Activated T-cell treated with anti-CD3 and anti-CD28 coated beads for 1 hour (primary cell): ENCODE measurements at places on chromosomes 5 and 9.

DNA sequence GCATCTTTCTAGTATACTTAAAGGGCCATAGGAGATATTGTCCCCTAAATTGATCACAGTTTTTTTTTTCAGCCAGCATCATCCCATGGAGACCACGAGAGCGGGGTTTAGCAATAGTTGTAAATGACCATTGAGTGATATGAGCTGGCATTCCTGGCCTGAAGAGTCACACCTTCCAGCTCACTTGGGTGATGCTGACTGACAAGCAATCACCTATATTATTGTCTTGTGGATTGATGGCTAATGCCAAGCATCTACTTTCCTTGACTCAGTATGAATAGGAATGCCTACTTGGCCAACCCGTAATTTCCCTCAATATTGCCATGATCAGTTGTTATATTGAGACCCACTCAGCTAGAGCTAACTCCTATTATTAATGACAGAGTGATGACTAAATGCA, 70.5 kb downstream of the ADAMTSL1 start:
- DNase-seq, result no peak

GRCh38 chr9:136927343-136928271, 16.9 kb downstream of the FBXW5 start:
- DNase-seq, result no peak

DNA sequence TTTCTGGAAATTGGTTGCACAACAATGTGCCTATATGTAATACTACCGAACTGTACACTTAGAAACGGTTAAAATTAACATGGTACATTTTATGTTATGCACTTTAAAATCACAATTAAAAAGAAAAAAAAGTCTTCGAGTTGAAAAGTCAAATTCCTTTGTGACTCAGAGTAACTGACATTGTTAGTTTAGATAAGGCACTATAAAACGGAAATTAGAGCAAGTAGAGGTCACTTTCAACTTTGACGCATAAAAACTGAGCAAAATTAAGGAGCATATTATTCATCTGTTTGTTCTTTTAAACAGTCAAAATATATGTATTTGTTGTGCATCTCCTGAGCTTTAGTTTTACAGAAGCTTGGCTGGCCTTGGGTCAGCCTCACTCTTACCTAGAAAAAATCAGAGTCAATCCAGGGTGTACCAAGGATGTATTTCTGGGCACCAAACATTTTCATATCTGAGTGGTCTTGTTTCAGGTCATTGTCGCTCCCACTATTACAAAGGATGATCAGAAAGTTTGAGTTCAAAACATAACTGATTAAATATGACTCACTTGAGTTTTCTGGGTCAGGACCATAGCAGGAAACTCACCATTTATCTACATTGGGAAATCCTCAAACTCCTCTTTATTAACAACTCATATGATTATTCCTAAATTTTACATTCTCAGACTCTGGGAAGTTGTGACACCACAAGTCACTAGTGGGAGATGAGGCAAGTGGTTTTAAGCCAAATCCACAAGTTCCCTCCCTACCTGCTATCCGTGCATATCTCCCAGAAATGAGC, 160.6 kb downstream of the CCDC192 start:
- DNase-seq, result no peak

- no peak for DNase-seq
Observed at GRCh38 chr5:1918488-1919208, 35.9 kb upstream of the IRX4 start.

DNA sequence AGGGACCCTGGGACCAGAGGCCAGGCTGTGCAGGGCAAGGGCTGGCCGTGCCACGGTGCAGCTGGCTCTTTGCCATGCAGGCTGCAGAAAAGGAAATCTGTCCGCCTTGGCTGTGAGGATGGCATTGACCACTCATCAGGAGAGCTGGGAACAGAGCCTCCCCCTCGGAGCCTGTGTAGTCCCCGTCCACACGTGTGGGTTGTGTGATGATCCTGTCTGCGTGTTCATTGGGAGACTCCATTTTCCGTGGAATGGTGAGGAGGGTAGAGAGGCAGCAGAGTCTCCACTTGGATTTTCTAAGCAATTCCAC, 47.7 kb downstream of the EHMT1 start:
- no peak for DNase-seq

DNA sequence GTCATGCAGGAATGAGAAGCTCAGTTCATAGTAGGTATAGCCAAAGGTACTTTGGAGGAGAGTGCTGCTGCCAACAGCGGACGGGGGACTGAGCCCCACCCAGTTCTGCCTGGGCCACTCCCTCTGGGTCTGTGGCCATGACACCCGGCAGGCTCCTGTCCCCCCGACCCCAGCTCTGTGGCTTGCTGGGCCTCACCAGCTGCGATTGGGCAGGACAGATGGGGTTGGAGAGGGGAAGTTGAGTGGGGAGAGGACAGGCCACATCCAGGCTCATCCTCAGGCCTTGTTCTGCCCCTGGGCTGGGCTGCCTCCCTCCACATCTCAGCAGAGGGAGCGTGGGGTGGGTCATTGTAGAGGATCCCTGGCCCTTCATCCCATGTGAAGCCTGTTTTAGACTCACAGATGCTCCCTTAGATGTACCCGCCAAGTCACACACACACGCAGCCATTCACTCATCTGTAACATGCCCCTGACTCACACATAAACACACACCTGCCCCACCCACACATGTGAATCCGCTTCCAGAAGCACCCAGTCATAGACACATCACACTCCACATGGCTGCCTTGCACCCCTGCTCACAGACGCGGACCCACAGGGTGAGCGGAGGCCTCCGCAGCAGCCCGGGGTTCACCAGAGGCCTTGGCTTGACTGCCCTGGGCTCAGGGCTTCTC, 48.8 kb downstream of the NTNG2 start:
- DNase-seq, result no peak

DNA sequence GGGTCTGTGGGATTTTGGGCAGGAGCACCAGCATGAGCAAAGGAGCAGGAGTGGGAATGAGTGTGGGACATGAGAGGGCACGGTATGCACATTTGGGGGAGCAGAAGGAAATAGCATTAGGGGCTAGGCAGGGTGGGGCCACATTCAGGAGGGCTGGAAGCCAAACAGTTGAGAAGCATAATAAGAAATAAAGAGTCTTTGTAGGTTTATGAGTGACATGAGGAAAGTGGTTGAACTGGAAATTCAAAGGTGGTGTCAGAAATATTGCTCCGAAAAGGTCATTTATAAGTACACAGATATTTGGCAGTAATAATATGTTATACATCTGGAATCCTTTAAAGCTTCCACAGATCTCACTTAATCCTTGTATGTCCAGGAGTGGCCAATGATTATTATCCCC, 26.4 kb downstream of the ARHGEF28 start:
- no peak for DNase-seq

GRCh38 chr9:137828527-137829259, 48.9 kb upstream of the CACNA1B start:
- DNase-seq, result no peak

GRCh38 chr5:171609806-171610452, 175.7 kb upstream of the SMIM23 start:
- DNase-seq, result no peak

DNA sequence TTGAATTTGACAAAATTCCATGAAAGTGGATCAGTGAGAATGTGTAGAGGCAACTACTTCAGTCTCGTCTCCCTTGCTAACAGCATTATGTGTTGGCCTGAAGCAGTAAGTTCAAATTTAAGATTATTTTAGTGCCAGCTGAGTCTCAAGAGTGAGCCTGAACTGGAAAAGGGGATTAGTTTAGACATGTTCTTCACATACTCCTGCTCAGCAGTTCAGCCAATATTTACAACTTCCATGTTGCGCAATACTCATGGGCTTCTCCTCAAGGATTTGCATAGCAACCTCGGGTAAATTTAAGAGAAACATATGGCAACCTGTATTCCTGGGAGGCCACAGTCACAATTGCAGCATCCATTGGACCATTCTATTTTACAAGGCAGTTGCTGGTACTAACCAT, 553.8 kb downstream of the PTPRD start:
- DNase-seq, result no peak

DNA sequence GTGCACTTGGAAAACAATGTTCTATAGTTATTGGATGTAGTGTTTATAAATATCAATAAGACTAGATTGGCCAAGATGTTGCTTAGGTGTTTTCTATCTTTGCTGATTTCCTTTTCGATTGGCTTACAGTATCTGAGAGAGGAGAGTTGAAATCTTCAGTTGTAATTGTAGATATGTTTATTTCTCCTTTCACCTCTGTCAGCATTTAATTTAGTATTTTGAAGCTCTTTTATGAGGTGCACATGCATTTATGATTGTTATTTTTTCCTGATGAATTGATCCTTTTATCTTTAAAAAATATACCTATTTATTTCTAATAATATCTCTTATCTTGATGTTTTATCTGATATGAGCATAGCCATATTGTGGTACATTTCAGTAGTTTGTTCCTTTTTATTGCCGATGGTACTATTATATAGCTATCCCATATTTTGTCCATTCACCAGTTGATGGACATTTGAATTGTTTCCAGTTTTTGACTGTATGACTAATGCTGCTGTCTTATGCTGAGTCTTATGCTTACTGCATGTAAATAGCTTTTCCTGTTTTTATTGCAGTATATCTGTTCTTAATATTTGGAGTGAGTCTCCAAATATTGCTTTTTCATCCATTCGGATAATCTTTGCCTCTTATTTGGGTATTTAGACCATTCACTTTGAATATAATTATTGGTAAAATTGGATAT, 34.7 kb downstream of the ERCC6L2 start:
- DNase-seq, result no peak

DNA sequence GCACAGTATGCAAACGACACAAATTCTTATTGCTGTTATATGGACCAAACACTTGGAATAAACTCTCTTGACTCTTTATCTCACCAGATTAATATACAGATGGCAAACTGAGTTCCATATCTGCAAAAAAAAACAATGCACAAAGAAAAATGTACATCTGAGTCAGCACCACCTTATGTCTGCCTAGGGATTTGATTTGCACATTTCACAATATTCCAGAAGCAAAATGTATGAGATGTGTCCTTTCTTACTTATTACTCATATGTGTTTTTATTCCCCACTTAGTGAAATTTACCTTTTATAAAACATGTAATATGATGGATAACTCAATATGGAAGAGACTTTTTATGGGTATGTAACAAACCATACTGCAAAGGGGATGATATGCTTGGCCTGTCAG, 236.9 kb downstream of the GLIS3 start:
- no peak for DNase-seq

DNA sequence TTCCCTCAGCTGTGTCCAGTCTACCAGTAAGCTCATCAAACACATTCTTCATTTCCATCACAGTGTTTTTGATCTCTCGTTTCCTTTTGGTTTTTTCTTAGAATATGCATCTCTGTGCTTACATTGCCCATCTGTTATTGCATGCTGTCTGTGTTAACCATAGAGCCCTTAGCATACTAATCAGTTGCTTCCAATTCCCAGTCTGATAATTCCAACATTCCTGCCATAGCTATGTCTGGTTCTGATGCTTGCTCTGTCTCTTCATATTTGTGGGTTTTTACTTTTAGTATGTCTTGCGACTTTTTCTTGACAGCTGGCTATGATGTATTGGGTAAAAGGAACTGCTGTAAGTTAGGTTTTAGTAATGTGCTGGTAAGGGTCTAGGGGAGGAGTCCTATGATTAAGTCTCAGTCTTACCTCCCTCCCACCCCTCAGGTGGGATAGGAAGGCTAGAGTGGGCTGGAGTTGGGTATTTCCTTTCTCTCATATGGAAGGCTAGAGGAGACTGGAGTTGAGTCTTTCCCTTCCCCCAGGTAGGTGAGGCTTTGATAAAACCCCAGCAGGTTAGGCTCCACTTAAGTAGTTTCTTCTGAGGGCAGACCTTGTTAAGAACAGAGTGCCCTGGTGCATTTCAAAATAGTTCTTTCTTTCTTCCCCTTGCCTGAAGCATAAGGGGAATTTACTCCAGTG, 99.1 kb upstream of the RASGRF2 start:
- DNase-seq, result no peak

DNA sequence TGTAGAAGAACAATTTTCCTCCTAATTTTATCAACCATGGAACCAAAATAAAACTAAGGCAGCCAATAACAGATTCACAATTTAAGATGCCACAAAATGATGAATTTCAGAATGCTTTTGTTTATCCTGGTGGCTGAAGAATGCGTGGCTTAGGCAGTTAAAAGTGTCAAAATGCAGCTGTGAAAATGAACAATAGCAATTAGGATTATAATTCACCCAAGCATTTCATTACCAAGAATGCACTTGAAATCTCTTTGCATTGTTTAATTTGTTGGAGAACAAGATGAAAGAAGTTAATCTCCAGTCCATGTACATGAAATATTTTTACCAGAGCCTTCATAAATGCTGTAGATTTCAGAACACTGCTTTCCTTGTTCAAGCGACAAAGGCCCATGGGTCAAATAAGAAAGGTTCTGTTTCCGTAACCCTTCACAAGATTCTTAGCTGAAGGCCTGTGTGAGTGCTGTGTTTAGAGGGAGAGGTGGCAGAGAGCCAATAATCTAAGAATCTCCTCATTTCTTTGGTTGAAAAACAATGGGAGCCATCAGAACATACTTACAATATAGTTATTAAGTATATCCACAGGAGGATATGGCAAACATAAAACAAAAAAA, 39.3 kb downstream of the CLINT1 start:
- no peak for DNase-seq

GRCh38 chr5:172569861-172570558, 71.1 kb upstream of the NEURL1B start:
- DNase-seq, result no peak

DNA sequence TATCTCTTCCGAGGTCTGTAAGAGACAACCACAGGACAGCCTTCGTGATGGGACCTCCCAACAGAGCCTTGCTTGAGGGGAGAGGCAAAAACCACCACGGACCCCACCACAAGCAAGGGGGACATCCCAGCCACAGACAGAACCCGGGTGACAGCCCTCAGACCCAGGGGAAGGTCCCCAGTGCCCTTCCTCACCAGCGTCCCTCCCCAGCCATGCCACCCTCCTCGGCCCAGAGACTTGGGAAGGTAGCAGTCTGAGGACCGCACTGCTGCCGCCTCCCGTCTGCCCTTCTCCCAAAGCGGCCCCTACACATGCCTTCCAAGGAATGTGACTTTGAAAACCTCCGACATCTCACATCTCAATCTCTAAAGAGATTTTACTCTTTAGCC, 13.4 kb downstream of the IPPK start:
- no peak for DNase-seq

DNA sequence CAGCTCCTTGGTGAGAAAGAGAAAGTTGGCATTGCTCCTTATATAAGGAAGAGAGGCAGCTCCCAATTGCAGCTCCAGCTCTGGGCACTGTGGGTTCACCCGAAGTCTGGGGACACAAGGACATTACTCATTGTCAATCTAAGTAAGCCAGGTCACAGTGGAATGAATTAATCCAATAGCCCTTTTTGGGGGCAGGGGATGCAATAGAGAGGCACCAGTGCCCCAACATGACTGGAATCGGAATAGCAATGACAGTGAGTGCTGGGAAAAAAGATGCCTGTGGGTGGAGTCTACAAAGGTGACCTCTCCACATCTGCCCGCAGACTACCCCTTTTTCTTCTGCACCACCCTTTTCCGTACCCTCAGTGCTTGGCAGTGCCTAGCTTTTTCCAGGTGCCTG, 11.1 kb upstream of the NEUROG1 start:
- no peak for DNase-seq

DNA sequence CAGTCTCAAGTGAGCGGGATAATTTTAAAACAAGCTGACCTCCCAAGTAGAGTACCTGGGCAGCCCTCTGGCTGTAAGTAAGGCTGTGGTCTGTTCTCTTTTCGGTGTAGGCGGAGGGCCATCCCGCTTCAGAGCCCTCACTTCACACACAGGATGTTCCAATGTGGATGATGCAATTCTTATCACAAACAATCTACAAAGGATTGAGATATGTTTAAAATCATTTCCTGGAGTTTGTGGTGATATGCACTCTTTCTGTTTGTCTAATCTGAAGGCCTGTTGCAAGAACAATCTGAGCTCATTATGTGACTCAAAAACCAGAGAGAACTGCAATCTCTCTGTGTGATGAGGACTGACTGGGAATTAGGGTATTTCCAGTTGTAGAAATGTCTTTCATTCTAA, 42.5 kb downstream of the ITGA2 start:
- DNase-seq, result no peak
